ENCODE measurements at places on chromosomes 4 and X.
A peak's percentile ranks its signal among the peaks of the same experiment; 100 is the strongest.

- no peak for DNase-seq
Measured at GRCh38 chrX:133402830-133403625, 12.3 kb downstream of the GPC4 start.

GRCh38 chr4:57504139-57504538, 394.0 kb upstream of the IGFBP7 start:
- peak; percentile 85 for DNase-seq

GRCh38 chr4:134601706-134602105, 400.1 kb upstream of the PABPC4L start:
- DNase-seq, result no peak

GRCh38 chrX:64265265-64265664, 34.9 kb upstream of the ASB12 start:
- DNase-seq, result no peak

DNA sequence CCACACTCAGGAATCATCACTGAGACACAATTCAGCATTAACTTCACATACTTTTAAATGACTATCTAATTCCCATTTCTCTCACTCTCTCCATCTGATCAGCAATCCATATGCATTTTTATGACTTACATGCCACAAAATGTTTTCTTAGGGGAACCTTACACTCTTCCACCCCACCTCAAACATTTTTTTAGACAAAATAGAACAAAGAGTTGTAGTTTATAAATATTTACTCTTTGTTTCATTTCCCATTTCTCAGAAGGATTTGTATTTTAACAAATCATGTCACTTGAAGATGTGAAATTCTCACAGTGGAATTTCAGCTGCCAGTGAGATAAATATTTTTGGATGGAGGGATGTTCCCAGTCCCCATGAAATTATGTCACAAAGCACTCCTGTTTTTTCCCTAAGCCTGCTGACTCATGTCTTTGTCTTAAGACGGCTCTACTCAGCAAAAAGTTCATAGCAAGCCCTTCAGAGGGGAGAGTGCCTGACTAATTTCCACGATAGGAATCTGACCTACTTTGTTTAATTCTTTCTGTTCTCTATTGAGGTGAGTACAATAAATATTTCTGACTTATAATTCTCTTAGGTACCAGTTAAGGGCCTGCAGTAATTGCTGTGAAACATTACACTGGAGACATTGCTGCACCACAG, 257.7 kb downstream of the THOC2 start:
- DNase-seq, result no peak

DNA sequence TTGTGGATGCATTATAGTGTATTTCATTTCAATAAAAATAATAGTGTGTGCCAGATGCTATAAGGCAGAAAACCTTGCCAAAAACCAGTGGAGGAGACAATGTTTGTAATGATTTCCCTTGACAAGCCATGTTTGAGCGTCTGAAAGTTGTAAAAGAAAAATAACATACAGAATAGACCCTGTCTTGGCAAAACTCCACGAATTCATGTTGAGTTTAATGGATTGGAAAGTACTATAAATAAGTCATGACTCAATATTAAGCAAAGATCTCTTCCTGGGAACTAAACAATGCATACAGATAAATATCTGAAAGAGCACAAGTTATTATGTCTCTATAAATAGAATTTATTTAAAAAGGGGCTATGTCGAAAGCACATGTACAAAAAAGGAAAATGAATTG, 543.5 kb downstream of the GABRG1 start:
- DNase-seq, result no peak

DNA sequence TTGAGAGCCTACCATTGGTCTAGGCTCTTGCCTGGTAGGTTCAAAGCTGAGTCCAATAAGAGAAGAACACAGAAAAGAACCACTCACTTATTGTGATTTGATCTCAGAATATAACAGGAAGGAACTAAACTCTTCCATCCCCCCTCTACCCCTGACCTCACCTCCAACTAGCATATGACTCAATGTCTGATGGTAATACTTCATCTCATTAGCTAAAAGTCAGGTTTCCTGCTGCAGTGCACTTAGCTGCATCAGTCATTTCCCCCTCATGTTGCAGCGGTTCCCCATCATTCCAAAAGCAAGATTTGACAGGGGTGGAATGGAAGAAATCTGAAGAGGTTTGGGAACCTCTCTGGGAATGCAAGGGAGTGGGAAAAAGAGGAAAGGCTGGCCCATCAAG, 289.5 kb downstream of the SMARCA1 start:
- no peak for DNase-seq

DNA sequence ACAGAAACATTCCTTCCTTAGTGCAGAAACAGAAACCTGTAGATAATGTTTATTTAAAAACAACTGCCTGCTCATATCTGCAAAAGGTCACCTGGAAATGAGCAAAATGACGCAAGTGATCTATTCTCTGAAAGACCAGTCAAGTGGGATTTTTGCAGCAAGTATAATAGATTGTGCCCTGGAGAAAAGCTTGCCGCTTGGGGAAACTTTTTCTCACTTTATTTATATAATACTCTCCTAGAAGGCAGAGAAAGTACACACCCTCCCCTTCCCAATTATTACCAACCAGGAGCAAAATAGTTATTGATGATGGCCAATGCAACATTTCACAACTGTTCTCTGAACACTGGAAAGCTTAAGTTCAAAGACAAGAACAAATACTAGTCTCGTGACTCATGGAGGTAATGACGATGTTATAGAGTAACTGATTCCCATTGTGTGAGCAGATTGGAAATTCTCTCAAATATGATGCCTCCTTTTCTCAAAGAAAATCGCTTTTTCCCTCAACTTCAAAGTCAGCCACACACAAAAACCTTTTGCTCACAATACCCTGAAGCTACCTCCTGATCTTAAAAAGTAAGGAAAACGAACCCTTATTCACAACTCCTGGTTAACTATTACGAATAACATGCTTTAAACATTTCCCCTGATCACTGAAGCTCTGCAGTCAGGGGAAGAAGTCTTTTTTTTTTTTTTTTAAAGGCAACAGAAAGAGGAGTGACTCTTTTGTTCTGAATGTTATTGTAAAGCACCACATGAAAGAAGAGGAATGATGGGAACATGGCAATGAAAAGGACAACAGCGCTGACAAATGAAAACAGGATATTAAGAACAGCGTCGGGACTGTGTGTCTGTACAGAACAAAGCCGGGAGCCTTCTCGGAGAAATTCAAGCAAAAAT, 41.0 kb downstream of the MID1 start:
- DNase-seq, result peak; percentile 17

GRCh38 chrX:30414144-30414543, 105.0 kb upstream of the NR0B1 start:
- DNase-seq, result peak; percentile 55

GRCh38 chr4:139606579-139607501, 50.8 kb upstream of the SETD7 start:
- DNase-seq, result no peak

DNA sequence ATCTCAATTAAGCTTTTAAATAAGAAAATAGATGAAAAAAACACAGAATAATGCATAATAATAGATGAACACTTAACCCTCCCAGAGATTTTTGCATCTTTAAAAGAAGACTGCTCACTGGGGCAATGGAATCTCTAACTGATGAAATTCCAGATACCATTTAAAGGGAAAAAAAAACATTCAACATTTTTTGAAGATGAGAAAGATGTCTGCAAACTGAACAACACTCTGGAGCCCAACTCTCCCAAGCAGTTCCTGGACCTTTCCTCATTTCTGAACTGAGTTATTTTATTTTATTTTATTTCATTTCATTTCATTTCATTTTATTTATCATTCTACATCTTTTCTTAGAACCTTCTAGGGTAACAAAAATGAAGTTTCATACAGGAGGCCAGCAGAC, 90.7 kb downstream of the CORIN start:
- DNase-seq, result no peak

DNA sequence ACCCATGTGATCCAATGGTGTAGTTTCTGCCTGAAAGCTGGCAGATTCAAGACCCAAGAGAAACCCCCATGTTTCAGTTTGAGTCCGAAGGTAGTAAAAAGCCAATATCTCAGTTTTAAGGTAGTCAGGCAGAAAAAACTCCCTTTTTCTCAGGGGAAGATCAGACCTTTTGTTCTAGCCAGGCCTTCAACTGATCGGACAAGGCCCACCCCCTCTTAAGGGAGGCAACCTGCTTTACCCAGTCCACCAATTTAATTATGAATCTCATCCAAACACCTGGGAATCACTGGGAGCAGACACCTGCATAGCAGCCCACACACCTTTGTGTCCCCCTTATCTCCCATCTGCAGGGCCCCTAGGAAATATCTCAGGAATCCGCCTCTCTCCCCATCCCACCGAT, 322.0 kb downstream of the STK32B start:
- DNase-seq, result no peak

DNA sequence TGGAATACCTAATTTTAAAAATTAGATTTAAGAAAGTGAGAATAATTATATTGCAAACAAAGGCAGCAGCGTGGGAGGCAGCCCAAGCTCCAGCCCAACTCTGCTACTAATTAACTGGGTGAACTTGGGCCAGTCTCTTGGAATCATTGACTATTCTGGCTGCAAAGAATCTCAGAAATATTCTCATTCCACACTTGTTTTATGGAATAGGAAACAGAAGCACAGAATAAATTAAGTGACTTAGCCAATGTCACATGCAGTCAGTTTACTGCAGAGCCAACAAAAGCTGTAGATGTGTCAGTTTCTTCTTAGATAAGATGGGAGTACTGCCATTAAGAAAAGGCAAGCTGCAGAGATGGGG, 132.6 kb upstream of the FAM9B start:
- DNase-seq, result no peak

DNA sequence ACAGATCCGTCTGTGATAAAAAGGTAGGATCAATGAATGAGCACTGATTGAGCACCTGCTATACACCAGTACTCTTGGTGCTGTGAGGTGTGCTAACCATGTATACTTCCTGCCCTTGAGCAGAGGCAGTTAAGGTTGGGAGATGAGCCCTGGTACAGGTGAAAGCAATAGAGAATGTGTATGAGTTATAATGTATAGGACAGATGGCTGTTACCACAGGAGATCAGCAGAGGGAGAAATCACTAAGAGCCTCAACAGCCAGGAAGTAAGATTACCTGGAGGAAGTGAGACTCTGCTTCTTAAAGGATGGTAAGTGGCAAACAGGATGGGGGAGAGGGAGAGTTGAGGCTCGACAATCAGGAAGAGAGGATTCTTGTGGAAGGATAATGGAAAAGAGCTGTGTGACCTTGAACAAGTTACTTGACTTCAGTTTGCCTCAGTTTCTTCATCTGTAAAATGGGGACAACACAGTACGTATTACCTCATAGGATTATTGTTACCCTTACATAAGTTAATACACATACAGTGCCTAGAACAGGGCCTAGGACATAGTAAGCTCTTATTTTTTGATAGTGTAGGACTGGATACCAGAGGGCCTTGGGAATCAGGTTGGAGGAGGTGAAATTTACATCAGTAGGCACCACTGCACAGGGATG, 9.1 kb downstream of the CXCR3 start:
- DNase-seq, result no peak

- DNase-seq, result peak; percentile 73
Measured at GRCh38 chrX:40543661-40544328, 37.0 kb upstream of the ATP6AP2 start.

- peak; percentile 21 for DNase-seq
Measured at GRCh38 chr4:82798168-82799005, at the start of gene SCD5. TSS of gene SCD5 (minus strand) at chr4:82798796. CDS start at chr4:82798537, 259 bp downstream.
